ENCODE measurements at places on chromosomes 7 and 10. TPM values are rescaled to one million over a fixed set of nuclear protein-coding genes. Genes with fewer than 3 reads are reported as not detected.

The WDFY4 gene
- total RNA-seq = 6.4 TPM

The PLA2G12B gene
- total RNA-seq = not detected

- no peak for DNase-seq
Measured at GRCh38 chr7:103795787-103796186, 193.7 kb downstream of the RELN start.

- no peak for DNase-seq
Measured at GRCh38 chr10:131871673-131872005, 29.2 kb upstream of the PPP2R2D start.

DNA sequence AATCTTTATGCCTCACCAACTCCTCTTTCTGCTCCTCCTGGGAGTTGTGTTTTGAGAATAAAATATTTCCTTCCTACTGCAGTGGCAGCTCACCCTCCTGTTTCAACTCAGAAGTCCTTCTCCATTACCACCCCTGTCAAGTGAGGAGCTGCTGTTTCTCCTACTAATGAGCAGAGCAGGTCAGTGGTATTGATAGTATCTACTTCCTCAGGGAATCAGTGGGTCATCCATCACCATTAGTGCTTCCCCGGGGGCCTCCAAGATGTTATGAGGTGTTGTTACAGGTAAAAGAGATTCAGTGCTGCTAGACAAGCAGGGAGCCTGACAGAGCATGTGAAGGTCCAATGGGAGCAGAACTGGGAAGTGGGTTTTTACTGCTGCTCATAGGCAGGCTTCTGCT is 795.2 kb downstream of the REEP3 start:
- no peak for DNase-seq

- DNase-seq = no peak
Measured at GRCh38 chr10:74842301-74842954, 16.0 kb downstream of the KAT6B start.

GRCh38 chr10:132222726-132223125 is 36.0 kb downstream of the DPYSL4 start:
- DNase-seq = no peak

- no peak for DNase-seq
Measured at GRCh38 chr7:155770241-155770640, 42.0 kb downstream of the SHH start.

DNA sequence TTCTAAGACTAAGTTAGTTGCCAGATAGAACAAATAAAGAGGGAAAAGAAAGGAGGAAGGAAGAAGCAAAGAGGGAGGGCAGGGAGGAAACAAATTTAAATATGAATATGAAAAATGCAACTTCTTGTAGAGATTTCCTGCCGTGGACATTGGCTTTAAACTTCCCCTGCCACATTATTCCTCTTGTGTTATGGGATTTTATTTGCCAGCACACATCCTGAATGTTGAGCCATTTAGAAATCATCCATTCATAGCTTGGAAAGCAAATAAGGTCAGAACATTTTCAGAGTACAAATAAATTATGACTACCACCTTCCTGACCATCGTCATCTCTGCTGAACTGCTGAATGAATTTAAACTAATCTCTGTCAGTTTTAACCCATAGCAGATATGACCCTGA is 911.9 kb upstream of the LRRN3 start:
- no peak for DNase-seq

- DNase-seq = no peak
Measured at GRCh38 chr7:88184848-88185304, 35.0 kb downstream of the SRI start.

GRCh38 chr10:1379601-1380000 is 323.4 kb downstream of the WDR37 start:
- no peak for DNase-seq

DNA sequence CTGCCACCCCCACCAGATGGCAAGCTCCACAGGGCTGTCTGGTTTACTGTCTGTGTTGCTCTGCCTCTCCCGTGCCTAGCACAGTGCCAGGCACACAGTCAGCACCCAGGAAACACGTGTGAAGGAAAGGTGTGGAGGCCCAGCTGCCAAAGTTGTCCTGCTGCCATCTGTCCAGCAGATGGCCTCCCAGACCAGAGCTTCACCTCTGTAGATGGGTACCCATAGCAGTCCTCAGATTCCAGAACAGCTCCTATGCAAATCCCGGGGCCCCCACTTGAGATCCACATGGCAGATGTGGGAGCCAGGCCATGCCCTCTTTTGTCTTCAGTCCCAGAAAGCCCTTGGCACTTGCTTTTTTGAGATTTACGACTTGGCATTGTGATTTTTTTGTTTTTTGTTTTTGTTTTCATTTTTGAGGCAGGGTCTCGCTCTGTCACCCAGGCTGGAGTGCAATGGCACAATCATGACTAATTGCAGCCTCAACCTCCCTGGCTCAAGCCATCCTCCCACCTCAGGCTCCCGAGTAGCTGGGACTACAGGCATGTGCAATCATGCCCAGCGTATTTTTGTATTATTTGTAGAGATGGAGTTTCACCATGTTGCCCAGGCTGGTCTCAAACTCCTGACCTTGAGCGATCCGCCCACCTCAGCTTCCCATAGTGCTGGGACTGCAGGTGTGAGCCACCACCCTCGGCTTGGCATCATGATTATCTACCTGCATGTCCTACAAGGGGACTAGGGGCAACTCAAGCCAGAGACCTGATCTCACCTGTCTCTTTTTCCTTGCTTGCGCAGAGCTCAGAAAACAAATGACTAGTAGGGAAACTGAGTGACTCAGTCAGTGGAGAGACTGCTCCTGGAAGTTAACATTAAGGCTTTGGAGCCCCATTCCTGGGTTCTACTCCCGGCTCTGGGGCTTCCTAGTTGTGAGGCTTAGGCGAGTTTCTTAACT is 16.9 kb upstream of the PALD1 start:
- no peak for DNase-seq
